Stimulated activated CD8-positive, alpha-beta memory T cell treated with anti-CD3 and anti-CD28 coated beads, Interleukin-7, amount 100 ng/mL, for 1 hour (primary cell): ENCODE measurements at places on chromosomes 7 and 10.

DNA sequence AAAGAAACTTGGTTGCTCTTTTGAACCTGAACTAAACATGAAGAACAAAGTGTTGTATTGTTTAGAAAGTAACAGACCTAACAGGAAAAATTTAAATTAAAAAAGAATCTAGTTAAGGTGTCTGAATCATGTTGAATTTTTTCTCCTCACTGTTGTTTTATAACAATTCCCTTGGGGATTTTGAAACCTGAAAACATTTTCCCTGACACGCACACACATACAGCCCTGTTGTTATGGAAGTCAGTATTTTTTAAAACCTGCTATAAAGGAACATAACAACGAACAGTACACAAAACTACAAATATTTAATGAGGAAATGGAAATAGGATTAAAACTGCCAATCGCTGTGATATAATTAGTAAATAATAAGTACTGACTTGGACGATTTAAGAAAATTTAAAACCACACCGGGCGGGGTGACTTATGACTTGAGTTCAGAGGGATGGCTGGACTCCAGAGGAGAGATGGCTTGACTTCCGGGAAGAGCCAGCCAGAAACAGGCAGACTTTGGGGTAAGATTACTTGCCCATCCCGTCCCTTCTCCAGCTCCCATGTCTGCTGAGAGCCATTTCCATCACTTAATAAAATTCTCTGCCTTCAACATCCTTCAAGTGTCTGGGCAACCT, 16.2 kb upstream of the SPOCK2 start:
- DNase-seq = no peak

GRCh38 chr7:45704683-45705016, 130.5 kb downstream of the ADCY1 start:
- no peak for DNase-seq

DNA sequence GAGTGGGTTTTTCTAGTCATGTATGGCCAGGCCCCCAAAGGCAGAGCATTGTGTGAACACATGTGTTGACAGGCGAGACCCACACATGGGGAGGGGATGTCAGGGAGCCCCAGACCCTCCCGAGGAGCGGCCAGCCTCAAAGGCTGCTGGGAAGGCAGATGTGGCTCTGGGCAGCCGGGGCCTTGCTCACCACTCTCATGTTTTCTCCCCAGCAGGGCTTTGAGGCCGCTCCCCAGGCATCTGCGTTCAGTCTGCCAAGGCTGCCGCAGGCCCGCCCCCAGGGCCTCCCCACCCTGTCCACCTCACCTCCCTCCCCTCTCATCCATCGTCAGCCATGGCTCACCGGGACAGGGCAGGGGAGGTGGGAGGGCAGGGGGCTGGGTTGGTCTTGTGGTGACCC, 16.6 kb upstream of the VSIR start:
- DNase-seq = no peak

DNA sequence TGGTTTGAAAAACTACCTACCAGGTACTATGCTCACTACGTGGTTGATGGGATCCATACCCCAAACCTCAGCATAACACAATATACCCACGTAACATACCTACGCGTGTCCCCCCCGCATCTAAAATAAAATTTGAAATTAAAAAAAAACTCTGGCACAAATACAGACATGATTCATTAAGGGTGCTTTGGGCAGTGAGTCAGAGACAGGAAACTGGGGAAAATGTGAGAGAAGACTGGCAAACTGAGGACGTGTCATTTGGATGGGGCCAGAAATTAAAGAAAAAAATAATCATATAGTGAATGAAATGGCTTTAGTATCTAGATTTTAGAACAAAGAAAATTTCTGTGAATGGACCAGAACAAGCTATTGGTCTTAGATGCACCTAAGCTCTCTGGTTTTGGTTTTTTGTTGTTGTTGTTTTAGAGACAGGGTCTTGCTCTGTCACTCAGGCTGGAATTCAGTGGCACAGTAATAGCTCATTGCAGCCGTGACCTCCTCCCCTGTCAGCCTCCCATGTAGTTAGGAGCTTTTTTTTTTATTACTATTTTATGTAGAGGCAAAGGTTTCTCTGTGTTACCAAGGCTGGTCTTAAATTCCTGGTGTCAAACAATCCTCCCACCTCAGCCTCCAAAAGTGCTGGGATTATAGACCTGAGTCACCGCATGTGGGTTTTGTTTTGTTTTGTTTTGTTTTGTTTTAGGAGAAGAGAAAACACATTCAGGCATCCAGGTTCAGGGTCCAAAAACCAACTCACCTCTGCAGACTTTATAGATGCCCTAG, 5.9 kb upstream of the PRSS58 start:
- DNase-seq = no peak
